ENCODE measurements at places on chromosomes 11 and 22.

GRCh38 chr11:57801183-57801485 is 39.5 kb downstream of the CTNND1 start:
- no peak for DNase-seq

- no peak for DNase-seq
Measured at GRCh38 chr11:69049490-69049867, 747 bp downstream of the TPCN2 start.

GRCh38 chr11:61054927-61055562 is 47.2 kb upstream of the CD5 start:
- no peak for DNase-seq

DNA sequence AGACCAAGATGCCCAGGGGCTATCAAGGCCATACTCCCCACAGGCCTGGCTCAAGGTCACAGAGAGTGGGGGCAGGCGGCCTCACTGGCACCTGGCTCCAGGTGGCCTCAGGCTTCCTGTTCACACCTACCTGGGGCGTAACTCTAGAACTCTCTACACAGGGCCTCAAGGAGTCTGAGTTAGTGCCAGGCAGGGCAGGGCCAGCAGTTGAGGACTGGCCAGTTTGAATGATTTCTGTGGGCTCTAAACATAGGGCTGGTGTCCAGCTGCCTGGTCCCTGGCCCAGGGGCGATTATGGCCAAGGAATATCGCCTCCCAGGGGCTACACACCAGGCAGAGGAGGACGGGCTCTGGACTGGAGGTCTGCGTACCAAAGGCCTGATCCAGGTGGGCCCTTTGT is 79.2 kb downstream of the WNT7B start:
- no peak for DNase-seq

- no peak for DNase-seq
Measured at GRCh38 chr22:49553076-49553475, 274.6 kb downstream of the BRD1 start.

- peak; percentile 91 for DNase-seq
Measured at GRCh38 chr22:42500161-42500835, 19.3 kb downstream of the RRP7A start.

DNA sequence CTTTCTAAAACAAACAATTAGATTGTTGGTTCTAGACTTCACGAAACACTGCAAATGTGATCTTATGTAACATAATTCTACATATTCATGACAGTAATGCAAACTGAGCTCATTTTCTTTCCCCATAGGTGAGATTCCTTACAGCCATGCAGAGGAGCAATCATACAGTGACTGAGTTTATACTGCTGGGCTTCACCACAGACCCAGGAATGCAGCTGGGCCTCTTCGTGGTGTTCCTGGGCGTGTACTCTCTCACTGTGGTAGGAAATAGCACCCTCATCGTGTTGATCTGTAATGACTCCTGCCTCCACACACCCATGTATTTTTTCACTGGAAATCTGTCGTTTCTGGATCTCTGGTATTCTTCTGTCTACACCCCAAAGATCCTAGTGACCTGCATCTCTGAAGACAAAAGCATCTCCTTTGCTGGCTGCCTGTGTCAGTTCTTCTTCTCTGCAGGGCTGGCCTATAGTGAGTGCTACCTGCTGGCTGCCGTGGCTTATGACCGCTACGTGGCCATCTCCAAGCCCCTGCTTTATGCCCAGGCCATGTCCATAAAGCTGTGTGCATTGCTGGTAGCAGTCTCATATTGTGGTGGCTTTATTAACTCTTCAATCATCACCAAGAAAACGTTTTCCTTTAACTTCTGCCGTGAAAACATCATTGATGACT is 1.5 kb downstream of the OR9G1 start:
- DNase-seq = no peak

DNA sequence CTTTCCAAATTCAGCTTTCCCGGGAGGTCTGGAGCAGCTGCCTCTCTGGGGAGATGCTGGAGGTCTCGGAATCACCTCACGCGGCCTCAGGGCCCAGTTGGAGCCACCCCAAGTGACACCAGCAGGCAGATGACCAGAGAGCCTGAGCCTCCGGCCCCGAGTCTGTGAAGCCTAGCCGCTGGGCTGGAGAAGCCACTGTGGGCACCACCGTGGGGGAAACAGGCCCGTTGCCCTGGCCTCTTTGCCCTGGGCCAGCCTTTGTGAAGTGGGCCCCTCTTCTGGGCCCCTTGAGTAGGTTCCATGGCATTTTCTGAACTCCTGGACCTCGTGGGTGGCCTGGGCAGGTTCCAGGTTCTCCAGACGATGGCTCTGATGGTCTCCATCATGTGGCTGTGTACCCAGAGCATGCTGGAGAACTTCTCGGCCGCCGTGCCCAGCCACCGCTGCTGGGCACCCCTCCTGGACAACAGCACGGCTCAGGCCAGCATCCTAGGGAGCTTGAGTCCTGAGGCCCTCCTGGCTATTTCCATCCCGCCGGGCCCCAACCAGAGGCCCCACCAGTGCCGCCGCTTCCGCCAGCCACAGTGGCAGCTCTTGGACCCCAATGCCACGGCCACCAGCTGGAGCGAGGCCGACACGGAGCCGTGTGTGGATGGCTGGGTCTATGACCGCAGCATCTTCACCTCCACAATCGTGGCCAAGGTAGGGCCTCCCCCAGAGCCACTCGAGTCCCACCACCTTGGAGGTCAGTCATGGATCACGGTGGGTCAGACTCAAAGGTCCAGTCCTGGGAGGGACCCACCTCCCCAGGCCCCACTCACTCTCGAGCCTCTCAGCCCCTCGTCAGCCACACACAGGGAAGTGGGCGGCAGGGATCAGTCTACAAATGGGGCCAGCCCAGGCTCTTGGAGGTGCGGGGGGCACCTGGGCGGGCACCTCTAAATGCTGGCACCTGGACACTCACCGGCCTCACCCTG is 525 bp downstream of the SLC22A12 start:
- no peak for DNase-seq

- DNase-seq = peak; percentile 53
Measured at GRCh38 chr11:3808861-3809623, 682 bp downstream of the PGAP2 start.

DNA sequence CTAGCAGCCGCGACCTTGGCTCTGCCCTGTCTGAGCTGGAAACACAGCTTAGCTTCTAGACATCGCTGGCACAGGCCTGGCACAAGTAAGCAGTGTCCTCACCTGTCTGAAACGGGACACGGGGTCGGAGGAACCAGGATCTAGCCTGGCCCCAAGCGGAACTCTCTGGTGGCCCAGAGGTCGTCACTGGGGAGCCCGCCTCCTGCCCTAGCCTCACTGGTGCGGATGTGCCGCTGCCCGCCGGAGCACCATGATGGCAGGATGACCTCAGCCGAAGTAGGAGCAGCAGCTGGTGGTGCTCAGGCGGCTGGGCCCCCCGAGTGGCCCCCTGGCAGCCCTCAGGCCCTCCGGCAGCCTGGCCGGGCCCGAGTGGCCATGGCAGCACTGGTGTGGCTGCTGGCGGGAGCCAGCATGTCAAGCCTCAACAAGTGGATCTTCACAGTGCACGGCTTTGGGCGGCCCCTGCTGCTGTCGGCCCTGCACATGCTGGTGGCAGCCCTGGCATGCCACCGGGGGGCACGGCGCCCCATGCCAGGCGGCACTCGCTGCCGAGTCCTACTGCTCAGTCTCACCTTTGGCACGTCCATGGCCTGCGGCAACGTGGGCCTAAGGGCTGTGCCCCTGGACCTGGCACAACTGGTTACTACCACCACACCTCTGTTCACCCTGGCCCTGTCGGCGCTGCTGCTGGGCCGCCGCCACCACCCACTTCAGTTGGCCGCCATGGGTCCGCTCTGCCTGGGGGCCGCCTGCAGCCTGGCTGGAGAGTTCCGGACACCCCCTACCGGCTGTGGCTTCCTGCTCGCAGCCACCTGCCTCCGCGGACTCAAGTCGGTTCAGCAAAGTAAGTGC is 871 bp downstream of the SLC35E4 start:
- DNase-seq = peak; percentile 26

- DNase-seq = no peak
Measured at GRCh38 chr22:27637604-27638003, 164.0 kb downstream of the MN1 start.

GRCh38 chr11:65095427-65095826 is 587 bp upstream of the VPS51 start:
- no peak for DNase-seq

DNA sequence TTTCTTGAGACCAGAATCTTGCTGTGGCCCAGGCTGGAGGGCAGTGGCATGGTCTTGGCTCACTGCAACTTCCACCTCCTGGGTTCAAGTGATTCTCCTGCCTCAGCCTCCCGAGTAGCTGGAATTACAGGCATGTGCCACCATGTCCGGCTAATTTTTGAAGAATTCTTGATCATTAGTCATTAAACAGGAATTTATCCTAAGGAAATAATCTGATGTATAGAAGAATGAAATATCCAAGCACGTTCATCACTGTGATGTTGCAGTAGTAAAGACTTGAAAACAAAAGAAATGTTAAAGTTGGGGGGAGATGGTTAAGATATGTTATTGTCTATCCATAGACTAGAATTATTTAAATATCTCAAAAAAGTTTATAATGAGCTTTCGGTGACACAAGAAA is 23.6 kb downstream of the CBL start:
- DNase-seq = no peak

DNA sequence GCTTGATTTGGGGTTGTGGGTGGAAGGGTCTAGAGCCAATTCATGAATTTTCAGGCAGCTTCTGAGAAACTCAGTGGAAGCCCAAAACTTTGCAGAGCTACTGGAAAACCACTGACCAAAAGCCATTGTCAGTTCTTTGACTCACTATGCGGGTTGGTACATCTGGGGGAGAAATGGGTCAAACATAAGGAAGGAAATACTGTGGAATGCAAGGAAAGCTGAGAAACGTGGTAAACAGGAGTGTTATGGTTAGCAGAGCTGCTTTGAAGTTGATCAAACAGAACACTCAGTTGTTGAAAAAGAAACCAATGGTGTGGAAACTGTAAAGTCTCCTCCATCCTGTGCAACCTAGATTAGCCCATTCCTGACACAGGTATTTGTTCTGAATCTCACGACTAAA is 6.3 kb upstream of the ABTB2 start:
- DNase-seq = no peak

DNA sequence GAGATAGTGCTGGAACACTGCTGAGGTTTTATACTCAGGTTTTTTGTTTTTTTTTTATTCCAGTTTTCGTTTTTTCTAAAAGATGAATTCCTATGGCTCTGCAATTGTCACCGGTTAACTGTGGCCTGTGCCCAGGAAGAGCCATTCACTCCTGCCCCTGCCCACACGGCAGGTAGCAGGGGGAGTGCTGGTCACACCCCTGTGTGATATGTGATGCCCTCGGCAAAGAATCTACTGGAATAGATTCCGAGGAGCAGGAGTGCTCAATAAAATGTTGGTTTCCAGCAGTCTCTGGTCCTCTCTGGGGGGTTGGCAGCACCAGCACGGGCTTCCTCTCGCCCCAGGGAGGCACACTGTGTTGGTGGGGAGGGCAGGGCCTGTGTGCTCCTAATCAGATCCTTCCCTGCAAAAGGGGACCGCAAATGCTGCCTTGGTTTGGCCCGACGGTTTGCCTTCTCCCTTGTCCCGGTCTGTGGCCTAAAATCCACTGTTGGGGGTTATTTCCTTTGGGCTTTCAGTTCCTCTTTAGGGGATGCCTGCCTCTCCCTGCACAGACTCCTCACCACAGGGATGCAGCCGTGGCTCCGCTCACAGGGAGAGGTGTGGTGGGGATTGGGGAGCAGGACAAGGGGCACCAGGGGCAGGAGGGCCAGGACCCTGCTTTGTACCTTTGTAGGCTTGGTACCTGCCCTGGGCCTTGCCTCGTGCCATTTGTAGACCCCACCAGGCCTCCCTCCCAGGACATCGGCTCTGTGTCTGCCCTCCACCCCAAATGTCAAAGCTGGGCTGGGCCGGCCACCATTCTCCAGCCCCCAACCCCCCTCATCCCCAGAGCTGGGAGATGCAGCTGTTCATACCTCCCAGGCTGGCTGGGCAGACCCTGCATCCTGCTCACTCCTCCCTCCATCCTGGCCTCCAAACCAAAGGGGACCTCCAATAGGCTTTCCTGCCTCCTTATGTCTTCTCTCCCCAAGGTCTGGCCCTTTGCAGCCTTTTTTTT is 13.5 kb downstream of the MCAT start:
- peak; percentile 14 for DNase-seq

DNA sequence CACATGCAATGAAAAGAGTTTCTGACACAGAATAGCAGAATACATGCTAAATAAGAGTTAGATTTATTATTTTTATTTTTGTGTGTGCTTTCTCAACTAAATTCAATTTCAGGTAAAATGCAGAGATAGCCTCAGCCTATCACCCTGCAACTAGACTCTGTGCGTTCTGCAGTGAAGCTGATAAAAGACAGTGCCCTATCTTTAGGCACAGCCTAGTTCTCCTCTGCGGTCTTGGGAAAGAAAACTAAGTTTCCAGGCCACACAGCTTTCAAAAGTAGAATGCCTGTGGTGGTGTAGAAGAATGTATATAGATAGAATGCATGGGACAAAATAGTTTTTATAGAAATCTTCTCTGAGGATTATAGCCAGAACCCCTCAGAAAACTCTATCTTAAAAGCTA is 12.0 kb upstream of the MMP1 start:
- DNase-seq = peak; percentile 84

DNA sequence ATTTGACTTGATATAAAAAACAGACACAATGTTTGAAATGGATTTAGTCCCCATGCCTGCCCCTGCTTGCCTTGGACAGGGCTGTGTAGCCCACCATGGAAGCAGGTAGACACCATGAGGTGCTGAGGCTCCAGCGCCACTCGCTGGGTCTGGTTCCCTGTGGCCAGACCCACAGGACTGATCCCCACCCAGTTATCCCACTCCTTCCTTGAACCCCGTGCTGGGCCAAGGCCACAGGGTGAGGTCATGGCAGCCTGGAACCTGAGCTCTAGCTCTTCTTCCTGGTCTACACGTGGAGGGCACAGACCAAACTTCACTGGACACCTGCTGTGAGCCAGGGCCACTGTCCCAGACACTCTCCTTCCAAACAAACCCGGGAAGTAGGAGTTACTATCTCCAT is 42.5 kb downstream of the GAB4 start:
- no peak for DNase-seq

GRCh38 chr11:9280655-9281301 is 15.6 kb upstream of the DENND5A start:
- peak; percentile 62 for DNase-seq

DNA sequence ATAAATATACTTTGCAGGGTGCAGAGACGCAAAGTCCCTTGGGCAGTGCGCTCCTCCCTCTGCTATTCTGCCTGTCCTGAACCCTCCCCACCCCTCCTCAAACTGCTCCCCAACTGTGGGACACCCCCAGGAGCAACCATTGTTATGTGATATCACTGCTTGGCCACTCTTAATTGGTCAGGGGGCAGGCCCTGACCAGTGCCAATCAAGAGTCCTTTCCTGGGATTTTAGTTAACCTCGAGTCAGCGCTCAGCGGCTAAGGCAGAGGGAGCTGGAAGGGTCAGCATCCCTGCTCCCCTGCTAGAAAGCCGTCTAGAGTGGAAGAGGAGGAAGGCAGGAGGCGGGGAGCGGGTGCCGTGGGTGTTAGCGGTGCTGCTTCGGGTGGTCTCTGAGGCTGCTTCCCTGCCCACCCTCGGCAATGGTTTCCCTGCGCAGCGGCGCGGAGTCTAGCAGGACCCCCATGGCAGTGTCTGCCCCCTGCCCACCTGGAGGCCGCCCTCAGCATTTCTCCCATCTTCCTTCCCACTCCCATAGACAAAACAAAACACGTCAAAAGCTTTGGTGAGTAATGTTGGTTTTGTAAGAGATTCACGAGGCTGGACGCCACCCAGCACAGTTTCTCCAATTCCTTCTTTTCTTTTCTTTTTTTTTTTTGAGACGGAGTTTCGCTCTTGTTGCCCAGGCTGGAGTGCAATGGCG is 38.4 kb upstream of the A4GALT start:
- DNase-seq = no peak

All from erythroblast (primary cell).